ENCODE measurements at places on chromosomes 4 and X.

GRCh38 chrX:124592744-124593143 is 246.4 kb downstream of the SH2D1A start:
- no peak for DNase-seq

DNA sequence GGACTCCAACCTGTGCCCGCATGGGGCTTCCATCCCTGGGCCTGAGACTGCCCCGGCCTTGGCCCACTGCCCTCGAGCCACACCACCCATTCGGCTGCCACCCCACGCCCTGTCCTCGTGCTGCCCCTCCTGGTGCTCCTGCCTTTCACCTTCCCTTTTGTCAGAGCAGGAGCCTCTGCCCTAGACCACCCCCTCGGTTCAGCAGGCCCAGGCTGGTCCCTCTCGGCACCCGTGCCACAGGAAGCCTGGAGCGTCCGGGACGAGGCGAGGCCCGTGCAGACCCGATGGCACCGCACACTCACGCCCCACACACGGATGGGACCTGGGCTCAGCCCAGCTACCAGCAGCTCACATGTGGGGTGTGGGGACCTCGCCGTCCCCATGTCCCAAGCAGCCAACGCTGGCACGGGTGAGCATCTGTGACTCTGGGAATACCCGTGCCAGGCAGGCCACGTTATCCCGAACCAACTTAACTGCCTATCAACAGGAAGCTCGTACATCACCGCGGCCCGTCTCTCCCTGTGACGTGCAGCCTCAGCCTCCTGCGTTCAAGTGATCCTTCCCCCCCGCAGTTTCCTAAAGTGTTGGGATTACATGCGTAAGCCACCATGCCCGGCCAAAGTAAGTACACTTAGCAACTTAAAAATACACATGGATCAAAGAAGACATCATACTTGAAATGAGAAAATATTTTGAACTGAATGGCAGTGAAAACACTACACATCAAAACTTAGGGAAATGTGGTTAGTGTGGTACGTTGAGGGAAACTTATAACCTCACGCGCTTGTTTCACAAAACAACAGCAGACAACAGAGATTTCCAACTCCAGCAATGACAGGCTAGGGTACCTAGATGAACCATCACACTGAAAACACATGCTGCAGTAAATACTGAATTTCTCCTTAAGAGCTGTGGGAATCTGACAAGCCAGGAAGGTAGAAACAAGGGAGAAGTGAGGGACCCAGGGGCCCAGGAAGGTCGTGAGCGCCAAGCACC is 29.0 kb downstream of the LRPAP1 start:
- DNase-seq, result no peak

DNA sequence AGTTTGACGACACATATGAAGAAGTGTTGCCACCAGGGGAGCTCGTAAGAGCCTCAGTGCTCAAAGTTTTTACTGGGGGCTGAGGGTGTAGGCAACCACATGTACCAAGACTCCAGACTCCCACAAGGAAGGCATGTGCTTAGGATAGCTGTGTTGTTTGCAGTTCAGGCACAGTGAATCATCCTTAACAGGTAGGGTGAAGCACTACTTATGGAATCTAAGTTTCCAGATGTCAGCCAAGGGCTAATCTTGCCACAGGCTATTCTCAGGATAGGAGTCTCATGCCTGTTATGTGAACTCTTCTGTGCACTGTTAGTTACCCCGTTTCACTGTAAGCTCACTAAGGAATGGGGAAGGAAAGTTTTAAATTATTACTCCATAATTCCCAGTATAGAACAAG is 202.6 kb downstream of the TMA16 start:
- DNase-seq, result no peak

DNA sequence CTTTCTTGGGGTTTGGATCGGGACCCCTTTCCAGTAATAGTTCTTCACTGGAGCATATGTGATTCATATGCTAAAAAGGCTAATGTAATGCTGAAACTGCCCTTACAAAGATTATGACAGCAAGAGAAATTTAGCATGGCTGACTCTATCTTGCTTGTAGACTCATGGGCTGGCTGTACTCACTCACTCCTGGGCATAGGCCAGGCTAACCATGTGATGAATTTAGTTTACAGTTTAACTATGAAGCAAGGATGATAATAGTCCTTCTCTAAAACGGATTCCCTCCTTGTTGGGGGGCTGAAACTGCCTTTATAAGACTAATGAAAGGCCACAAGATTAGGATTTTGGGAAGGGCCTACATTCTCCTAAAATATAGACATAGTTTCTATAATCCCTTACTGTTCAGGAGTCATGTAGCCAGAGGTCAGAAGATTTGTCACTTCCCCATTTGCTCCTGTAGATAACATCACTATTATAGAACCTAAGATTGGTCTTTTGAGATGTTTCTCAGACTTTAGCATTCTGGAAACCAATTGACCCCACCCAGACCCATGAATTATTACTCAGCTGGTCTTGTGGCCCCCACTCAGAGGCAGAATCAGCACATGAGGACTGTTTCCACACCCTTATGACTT is 20.8 kb upstream of the CEP135 start:
- DNase-seq, result no peak

GRCh38 chr4:84503495-84504437 is 4.7 kb upstream of the NKX6-1 start:
- peak; percentile 35 for DNase-seq

GRCh38 chr4:54238389-54238788 is 9.3 kb downstream of the PDGFRA start:
- DNase-seq, result no peak

GRCh38 chr4:127210893-127211649 is 421.7 kb upstream of the INTU start:
- DNase-seq, result no peak

DNA sequence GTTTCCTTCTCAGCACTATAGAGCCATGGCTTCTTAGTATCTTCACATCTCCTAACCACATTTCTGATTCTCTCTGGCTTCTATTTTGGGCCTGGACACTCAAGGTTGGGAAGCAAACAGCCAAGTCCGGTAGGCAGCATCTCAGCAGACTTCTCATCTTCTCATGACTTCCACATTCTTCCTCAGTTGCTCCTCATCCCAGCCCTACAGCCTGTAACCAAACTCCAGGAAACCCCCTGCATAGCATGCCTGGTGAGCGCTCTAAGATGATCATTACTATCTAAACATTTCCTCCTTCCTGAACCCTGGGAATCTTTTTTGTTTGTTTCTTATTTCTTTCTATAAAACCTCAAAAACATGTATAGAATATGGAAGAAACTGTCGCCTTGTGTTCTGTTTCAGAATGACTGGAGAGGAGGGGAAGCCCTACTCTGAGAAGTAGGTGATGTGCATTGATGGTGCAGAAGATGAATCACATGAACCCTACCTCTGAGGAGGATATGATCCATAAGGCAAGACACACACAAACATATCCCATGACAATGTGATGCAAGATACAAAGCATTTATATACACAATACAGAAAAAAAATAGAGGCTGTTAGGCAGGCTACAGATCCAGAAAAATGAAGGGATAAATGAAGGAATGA is 219.8 kb upstream of the GYPA start:
- DNase-seq, result no peak

- no peak for DNase-seq
These were observed 383.8 kb downstream of the OPHN1 start for GRCh38 chrX:68049466-68049865.

GRCh38 chr4:134807231-134807745 is 605.7 kb upstream of the PABPC4L start:
- DNase-seq, result no peak

- no peak for DNase-seq
These were observed 156.6 kb upstream of the ARSJ start for GRCh38 chr4:114136069-114136468.

DNA sequence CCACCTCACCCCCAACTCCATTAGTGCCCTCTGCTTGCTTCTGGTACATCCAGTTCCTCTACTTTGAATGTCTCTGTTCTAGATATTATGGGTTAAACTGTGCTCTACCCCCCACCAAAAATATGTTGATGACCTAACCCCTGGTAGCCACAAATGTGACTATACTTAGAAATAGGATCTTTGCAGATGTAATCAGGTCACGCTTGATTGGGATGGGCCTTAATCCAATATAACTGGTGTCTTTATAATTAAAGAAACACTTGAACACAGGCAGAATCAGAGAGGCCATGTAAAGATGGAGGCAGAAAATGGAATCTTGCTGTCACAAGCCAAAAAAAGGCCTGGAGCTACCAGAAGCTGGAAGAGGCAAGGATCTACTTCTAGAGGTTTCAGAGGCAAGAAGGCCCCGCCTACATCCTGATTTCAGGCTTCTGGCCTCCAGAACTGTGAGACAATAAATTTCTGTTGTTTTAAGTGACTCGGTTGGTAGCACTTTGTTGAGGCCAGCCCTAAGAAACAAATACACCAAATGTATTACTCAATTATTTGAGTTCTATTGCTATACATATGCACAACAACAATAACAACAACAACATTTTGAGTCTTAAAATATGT is 220.0 kb downstream of the PPP3CA start:
- no peak for DNase-seq

- DNase-seq, result no peak
These were observed 18.4 kb downstream of the DCLK2 start for GRCh38 chr4:150096625-150097024.

DNA sequence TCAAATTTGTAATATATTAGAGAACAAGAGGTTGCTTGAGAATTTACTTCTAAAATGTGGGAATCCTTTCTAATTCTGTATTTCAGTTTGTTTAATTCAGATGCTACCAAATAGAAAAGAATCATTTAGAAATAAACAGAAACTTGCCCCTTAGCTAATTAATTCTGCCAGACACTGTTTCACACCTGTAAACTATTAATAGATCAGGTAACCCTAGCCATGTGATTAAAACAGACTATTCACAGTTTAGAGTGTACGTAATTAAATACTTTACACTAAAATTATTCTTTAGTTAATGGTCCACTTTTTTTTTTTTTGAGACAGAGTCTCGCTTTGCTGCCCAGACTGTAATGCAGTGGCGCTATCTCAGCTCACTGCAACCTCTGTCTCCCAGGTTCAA is 124.0 kb downstream of the PTPN13 start:
- no peak for DNase-seq

- DNase-seq, result no peak
These were observed 77.9 kb downstream of the ADAM29 start for GRCh38 chr4:174996079-174996478.

- no peak for DNase-seq
These were observed 110.8 kb downstream of the SPRY1 start for GRCh38 chr4:123507376-123507775.

GRCh38 chrX:140354431-140355120 is 150.3 kb downstream of the SOX3 start:
- no peak for DNase-seq

- no peak for DNase-seq
These were observed 43.4 kb upstream of the CCKAR start for GRCh38 chr4:26533685-26534084.

DNA sequence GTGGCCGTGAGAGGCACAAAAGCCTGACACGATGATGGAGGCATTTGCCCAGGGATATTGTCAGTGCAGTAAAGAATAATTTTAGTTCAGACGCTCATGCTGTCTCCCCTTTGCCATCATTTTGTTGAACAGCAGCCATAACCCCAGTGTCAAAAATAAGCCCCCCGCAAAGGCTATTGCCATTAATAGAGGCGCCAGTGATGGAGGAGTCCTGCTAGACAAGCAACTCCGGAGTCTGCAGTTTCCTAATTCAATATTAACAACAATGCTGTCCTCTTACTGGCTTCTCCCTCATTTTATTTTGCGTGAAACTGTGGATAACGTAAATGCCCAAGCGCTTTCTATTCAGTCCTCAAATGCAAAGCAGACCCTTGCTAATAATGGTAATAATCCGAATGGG is 603 bp upstream of the SMS start:
- DNase-seq, result no peak

- no peak for DNase-seq
These were observed 5.5 kb upstream of the ZXDB start for GRCh38 chrX:57586360-57586759.

GRCh38 chr4:13483768-13484121 is 395 bp downstream of the RAB28 start:
- DNase-seq, result peak; percentile 25

- peak; percentile 1 for DNase-seq
These were observed 3.9 kb upstream of the HAUS3 start for GRCh38 chr4:2245787-2246275.

- DNase-seq, result no peak
These were observed 76.0 kb downstream of the TEX13C start for GRCh38 chrX:125395626-125396025.

DNA sequence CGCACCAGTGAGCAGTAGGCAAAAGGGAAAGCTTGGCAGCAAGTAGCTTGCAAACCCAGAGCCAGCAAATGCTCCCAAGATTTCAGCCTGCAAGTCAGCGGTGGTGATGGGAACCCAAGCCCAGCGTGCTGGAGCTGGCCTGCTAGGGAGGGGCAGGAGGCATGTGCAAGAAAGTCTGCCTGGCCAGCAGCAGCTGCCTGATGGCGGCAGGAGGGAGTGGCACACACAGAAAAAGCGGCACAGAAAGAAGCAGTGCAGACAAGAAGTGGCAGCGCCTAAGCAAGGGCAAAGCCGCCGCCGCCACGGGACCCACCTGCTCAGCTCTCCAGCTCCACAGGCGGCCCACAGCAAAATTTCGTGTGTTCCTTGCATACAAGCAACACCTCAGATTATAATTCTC is 1206.5 kb upstream of the PABPC4L start:
- no peak for DNase-seq

- no peak for DNase-seq
These were observed 207.5 kb upstream of the FTHL17 start for GRCh38 chrX:31279359-31279758.

DNA sequence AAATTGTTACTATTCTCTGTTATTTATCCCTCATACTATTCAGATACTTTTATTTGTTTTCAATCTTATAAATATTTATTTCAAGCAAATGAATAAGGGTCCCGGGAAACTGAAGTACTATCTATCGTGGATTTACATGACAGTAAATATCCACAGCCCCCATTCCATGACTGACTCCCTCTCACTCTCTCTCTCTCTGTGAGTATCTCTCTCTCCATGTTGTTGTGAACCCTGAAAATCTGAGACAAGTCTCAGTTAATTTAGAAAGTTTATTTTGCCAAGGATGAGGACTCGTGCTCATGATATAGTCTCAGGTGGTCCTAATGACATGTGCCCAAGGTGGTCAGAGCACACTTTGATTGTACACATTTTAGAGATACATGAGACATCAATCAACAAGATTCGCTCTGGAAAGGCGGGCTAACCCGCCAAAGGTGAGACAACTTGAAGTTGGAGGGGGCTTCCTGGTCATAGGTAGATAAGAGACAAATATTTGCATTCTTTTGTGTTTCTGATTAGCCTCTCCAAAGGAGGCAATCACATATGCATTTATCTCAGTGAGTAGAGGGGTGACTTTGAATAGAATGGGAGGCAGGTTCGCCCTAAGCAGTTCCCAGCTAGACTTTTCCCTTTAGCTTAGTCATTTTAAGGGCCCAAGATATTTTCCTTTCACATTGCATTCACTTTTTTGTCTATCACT is 986.4 kb downstream of the NLGN4X start:
- no peak for DNase-seq

DNA sequence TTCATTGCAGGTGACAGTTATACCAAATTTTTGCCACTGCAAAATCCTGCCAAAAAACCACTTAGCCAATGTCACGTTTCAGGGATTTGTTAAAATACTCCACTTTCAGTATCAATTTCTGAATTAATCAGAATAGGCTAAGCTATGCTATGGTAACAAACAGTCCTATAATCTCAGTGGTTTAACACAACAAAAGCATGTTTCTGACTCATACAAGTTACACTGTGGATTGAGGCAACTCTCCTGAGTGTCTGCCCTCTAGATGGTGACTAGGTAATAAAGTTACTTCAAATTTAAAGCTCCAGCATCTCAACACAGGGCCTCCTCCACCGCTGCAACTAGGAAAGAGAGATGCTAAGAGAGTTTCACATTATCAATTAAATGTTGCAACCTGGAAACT is 23.0 kb upstream of the RADX start:
- no peak for DNase-seq

Data from activated CD4-positive, alpha-beta T cell treated with anti-CD3 and anti-CD28 coated beads for 48 hours (primary cell).